ENCODE measurements at places on chromosomes 5 and 9.

GRCh38 chr9:134557331-134557730 is 84.3 kb upstream of the COL5A1 start:
- no peak for DNase-seq

DNA sequence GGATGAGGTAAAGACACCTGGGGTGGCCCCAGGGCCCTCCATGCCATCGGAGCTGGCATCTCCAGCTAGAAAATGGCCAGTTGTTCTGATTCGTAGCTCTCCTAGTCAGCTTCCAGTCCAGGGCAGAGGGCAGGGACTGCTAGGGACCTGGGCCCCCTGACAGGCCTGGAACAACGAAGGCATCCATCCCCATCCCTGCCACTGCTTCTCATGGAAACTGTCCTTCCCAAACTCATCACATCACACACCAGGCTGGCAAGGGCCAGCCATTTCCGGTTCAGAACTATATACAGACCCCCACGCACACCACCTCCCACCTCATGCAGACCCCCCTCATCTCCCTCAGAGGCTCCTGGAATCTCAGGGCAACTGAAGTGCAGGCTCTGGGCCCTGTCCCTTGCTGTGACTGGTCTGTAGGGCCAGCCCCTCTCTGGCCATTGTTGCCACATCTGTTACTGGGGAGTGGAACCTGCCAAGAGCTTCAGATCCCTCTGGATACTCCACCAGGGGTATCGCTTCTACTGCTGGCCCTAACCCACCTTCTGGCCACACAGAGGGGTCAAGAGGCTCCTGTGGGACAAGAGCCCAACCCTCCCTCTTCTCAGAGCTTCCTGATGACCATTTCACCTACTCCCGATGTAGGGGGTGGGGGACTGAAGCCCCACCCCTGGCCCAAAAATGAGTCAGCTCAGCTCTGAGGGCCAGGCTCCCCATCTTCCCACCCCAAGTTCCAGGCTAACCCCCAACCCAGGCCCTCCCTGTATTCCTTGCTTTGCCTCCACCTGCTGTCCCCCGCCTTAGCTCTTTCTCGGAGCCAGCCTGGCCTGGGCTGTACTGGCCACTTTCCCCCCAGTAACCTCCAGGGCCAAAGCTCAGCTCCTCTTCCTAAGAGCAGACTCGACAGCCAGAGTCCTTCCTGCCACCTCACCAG is 1.2 kb upstream of the MZB1 start:
- no peak for DNase-seq

DNA sequence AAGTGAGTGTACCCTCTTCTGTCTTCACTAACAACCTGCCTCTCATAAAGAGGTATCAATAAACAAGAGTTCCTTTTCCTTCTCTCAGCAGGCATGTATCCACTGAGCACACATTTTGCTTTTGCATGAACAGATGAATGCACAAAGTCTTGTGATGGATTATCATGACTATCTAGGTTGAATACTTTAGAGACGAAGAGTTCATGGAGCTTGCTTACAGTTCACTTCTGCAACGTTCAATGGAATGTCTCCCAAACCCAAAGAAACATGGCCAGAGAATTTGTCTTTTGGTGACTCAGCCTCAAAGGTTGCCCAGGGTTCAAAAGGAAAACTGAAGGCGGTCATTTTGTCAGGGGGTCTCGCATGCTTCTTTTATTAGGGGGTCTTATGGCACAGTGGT is 55.4 kb downstream of the BRINP1 start:
- DNase-seq, result no peak

DNA sequence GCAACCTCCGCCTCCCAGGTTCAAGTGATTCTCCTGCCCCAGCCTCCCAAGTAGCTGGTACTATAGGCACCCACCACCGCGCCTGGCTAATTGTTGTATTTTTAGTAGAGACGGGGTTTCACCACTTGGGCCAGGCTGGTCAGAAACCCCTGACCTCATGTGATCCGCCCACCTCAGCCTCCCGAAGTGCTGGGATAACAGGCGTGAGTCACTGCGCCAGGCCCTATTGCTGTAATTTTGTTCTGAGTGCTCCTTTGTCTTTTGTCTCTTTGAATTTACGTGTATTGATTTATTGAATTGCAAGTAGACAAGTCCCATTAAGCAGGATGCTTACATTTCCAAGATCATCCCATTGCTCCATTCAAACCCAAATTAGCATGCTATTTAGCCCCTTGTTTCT is 186.7 kb downstream of the MSX2 start:
- no peak for DNase-seq

GRCh38 chr9:137303893-137304382 is 1.9 kb upstream of the NRARP start:
- no peak for DNase-seq

GRCh38 chr5:483434-484140 is 40.6 kb downstream of the EXOC3 start:
- DNase-seq, result no peak

DNA sequence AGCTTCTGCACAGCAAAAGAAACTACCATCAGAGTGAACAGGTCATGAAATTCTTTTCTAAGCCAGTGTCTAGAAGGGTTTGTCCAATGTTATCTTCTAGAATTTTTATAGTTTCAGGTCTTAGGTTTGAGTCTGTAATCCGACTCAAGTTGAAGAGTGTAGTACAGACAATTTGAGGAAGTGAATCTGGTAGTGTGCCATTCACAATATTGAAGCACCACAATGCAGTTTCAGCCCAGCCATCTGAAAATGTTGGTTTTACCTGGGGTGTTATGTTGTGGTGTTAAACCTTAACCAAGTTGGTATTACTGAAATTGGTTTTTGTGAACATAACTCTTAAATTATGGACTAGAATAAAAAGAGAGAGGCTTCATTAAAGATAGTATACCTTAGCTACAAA is 77.2 kb downstream of the ADAMTS16 start:
- DNase-seq, result no peak

- DNase-seq, result no peak
Measured at GRCh38 chr9:78539904-78540303, 243.0 kb downstream of the PSAT1 start.

GRCh38 chr5:55030676-55031369 is 6.8 kb downstream of the GZMK start:
- no peak for DNase-seq

GRCh38 chr9:90547896-90548295 is 94.7 kb downstream of the DIRAS2 start:
- no peak for DNase-seq

- no peak for DNase-seq
Measured at GRCh38 chr5:143886096-143886495, 74.1 kb downstream of the HMHB1 start.

DNA sequence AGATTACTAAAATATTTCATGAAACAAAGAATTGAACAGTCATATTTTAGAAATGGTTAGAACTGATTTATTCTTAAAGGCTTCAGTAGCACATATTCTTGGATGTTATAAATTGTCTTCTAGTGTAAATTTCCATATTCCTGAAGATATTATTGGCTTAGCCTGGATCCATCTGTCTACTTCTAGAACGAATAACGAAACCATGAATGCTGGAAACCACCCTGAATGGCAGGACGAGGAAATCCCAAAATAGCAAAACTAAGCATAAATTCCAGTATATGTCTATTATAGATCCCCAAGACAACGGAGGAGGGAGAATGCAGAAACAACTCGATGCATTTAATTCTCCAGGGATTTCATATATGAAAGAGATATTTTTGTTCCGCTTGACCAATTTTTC is 2191.0 kb upstream of the ACO1 start:
- no peak for DNase-seq

- DNase-seq, result no peak
Measured at GRCh38 chr9:114998326-114998725, 67.9 kb upstream of the TNFSF8 start.

- no peak for DNase-seq
Measured at GRCh38 chr5:105945203-105945972, 1725.3 kb downstream of the EFNA5 start.

- DNase-seq, result no peak
Measured at GRCh38 chr9:78236551-78236910, 656 bp downstream of the CEP78 start.

- no peak for DNase-seq
Measured at GRCh38 chr5:179303451-179304200, 41.6 kb downstream of the ADAMTS2 start.

GRCh38 chr9:124342776-124343485 is 72.3 kb downstream of the PSMB7 start:
- DNase-seq, result no peak

DNA sequence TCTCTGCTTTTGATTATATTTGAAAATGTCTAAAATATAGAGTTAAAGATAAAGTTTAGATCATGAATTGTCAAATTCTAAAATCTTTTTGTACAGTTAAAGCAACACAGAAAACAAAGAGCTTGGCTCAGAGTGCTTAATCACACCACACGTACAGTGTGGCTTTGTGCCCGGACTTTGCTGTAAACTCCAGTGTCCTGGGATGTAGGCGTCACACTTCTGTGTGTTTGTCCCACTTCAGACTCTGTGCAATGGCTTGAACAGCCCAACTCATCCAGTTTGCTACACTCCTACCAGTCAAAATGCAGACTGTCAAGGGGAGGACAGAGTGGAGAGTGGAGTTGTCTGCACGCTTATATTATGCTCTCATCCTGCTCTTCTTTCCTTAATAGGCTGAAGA is 45.3 kb downstream of the SMARCA2 start:
- no peak for DNase-seq

GRCh38 chr5:155711882-155712281 is 615.1 kb upstream of the SGCD start:
- no peak for DNase-seq

DNA sequence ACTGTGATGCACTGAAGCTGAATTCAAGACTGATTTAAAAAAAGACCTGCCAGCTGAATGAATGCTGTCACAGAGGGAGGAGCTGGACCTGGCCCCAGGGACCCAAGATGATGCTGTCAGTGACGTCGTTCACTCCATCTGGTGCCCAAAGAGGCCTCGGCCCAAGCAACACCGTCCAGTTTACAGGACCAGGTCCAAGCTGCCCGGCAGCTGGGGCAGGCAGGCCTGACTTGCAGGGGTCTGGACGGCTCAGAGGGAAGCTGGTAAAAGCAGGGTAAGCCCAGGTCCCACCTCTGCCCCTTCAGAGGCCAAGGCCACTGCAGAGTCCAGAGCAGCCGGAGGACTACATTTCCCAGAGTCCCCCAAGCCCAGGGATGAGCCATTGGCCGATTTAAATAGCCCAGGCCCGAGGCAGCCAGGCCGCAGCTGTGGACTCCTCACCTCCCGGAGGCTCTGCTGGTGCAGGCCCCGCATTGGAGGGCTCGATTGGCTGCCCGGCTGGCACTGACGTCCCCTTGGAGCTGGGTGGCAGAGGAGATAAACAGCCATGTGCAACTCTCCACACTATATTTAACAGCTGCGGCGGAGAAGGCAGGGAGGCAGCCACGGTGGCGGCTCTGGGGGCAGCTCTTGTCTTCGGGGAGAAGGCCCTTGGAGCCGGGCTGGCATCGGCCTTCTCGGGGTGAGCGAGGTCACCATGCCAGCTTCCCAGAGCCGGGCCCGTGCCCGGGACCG is at the start of gene PLPP7:
TSS of gene PLPP7 (plus strand) at position 423 of the 735 bp plus-strand sequence. CDS start at position 698, 275 bp downstream.
- no peak for DNase-seq

GRCh38 chr9:131418143-131419025 is 24.5 kb downstream of the PRRC2B start:
- DNase-seq, result no peak

DNA sequence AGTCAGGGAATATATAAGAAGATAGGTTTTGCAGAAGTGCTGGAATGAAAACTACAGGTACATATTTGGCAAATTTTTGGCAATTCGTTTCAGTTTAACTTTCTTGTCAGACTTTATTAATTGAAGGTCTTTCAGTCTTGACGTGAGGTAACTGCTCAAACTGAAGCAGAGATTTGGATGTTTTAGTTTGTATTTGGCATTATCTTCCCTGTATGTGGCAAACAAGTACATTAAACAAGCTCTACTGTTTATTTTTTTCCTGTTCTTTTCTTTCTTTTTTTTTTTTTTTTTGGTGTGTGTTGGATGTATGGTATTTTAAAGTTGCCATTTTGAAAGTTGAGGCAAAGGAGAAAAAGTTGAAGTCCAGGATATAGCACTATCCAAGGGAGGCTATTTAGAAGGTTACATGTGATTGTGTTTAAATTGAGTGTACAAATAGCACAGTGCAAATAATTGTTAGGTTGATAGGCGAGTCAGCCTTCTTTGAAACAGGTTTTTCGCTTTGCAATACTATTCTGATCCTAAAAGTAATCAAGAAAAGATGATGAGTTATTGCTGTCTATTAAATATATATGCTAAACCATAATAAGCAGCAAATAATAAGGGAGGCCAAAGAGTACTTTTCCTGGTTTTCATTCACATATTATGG is 2.2 kb downstream of the PBX3 start:
- no peak for DNase-seq

DNA sequence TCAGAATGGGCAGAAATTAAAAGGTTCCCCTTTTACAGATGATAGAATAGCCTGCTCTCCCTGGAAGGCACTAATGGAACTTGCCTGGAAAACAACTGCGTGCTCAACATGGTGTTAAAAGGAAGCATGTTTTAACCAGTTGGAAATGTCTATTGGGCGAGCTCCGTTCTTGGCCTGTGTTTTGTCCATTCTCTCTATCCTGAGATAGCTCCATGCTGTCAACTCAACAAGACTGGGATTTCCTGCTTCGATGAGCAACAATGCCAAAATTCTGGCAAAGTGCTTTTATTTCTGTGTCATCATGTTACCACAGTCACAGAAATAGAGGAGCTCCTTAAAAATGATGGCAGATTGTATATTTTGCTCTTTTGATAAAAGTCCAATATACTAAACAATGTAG is 198.3 kb downstream of the PLK2 start:
- DNase-seq, result no peak
